Stimulated activated CD4-positive, alpha-beta T cell treated with anti-CD3 and anti-CD28 coated beads, Interleukin-4, amount 100 ng/mL, for 48 hours (primary cell): ENCODE measurements at places on chromosomes 1 and 21.

DNA sequence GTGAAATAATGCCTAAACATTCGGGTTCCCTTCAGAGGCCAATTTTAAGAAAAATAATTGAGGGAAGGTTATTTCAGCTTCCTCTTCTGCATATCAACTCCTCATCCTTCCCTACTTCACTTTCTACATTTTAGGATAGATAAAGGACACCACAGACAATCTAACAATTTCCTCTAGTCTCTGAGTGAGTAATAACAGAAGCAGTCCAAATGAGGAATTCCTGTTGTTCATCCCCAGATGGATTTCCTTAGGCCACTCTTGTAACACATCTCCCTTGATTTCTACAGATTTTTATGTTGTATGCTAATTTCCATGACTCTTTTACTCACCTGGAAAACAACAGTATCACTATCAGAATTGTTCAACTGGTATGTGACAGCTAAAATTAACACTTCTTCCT lies 87.7 kb upstream of the LYPLAL1 start:
- no peak for DNase-seq

GRCh38 chr21:44998621-44999427 lies 59.0 kb downstream of the SLX9 start:
- no peak for DNase-seq

- no peak for DNase-seq
Observed at GRCh38 chr1:182851825-182852224, 12.7 kb downstream of the DHX9 start.

DNA sequence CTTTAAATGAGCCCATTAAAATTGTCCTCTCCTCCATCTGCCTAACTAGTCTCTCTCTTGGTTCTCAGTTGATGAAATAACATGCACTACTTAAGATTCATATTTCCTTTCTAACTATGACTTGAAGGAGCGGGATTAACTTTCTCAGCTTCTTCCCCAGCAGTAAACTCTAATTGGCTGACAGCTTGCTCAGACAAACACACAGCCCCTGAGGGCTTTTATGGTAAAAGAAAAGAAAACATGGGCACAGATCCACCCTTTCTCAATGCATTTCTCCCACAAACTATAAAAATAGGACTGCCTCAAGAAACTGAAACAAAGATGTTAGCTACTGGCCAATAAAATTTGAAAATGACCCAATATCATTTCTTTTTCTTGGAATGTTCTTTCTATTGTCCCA lies 703.1 kb downstream of the ADGRL2 start:
- no peak for DNase-seq

DNA sequence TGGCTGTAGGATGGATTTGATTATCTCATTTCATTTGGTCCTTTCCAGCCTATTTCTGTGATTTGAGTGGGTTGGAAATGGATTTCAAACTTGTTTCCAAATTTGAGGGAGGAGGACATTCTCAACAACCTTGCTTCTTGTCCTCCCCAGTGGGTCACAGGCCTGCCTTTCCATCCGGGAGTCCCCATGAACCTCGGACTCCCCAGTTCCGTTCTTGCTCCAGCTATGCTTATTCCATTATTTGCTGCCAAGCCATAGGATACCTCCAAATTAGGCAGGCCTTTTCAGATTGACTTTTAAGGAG lies 97.8 kb downstream of the DUSP10 start:
- DNase-seq = no peak

DNA sequence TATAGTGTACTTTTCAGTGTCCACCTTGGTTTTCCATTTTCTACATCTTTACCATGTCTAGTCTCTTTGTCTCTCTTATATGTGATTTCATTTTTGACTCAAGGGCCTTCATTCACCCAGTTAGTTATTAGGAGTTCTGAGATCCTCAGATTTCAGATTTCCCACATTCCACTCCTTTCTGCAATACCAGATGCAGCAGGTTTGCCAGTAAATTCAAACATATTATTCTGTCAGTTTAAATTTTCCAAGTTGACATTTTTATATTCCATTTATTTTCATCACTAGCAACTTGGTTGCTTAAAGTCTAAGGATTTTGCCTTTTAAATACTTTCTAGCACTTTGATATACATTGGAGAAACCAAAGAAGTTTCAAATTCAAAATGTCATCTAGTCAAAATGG lies 42.4 kb downstream of the ABL2 start:
- DNase-seq = no peak
